ENCODE measurements at places on chromosomes 6 and 20.

GRCh38 chr6:164795056-164795815 lies 514.2 kb downstream of the C6orf118 start:
- ATAC-seq = no peak

DNA sequence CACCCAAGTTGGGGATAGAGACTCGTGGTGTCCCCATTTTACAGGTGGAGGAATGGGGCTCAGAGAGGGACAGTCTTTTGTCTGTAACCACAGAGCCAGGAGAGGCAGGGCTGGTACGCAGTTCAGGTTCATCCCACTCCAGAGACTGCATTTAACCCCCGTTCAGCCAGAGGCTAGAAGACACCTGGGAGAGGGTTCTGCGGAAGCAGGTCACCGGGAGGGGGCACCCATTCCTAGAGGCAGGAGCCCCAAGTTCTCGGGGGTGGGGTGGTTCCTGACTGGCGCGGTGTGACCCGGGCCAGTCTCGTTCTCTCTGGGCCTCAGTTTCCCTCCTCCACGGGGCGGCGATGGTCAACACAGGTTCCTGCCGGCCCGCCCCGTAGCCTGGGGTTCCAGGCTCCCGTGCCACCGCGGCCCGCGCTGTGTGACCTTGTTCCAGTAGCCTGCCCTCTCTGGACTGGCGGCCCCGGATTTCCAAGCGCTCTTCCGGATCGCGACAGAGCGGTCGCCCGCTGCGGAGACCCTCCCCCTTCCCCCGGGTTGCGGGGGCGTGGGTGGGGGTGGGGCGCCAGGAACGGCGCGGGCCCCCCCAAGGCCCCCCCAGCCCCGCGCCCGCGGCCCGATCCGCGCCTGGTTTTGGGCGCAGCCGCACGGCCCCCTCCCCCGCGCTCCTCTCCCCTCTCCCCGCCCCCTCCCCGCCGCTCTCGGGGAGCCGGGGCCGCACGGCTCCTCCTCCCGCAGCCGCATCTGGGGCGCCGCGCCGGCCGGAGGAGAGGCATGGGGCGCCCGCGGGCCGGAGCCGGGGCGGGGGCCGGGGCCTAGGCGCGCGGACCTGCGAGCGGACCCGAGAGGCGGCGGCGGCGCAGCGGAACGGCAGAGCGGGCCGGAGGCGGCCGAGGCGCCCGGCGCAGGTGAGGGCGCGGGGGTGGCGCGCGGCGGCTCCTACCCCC lies at the start of gene DLGAP4:
TSS of gene DLGAP4 (plus strand) at position 738 of the 950 bp plus-strand sequence. CDS start 125,379 bp downstream, outside the sequence.
- ATAC-seq = no peak

DNA sequence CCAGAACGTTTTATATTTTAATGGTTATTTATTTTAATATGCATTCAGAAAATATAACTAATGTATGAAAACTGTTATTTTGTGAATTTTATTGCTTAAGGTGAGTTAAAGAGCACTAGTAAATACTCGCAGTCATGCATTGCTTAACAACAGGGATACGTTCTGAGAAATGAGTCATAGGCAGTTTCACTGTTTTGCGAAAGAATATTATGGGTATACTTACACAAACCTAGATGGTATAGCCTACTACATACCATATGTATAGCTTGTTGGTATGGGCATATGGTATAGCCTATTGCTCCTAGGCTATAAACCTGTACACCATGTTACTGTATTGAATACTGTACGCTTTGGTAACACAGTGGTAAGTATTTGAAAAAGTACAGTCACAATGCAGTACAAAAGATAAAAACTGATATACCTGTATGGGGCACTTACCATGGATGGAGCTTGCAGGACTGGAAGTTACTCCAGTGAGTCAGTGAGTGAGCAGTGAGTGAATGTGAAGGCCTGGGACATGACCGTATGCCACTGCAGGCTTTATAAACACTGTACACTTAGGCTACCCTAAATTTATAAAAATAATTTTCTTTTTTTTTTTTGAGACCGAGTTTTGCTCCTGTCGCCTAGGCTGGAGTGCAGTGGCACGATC lies 38.5 kb downstream of the ARFGEF2 start:
- no peak for ATAC-seq

- ATAC-seq = no peak
Observed at GRCh38 chr6:150541576-150541975, 58.1 kb upstream of the PLEKHG1 start.

DNA sequence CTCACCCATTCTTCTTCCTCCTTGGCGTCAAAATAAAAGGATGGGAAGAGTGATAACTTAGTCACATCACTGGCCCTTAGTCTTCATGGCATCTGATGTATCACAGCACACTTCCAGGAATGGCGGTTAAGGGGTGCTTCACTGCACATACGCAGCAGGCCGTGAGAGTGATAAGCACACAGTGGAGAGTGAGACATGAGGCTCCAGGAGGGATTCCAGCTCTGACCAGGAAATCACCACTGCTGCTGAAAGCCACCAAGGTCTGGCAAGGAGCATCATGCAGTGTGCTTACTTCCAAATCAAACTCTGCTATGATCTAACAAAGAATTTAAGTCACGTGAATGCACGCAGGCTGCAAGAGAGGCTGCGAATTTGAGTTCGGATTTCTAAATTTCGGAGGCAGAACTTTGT lies 62.4 kb downstream of the ARID1B start:
- ATAC-seq = no peak

GRCh38 chr20:57069442-57069841 lies 197.0 kb downstream of the BMP7 start:
- ATAC-seq = no peak

- ATAC-seq = no peak
Observed at GRCh38 chr6:51793393-51793792, 294.0 kb downstream of the PKHD1 start.

GRCh38 chr6:170470734-170471133 lies 82.4 kb downstream of the PSMB1 start:
- ATAC-seq = no peak

DNA sequence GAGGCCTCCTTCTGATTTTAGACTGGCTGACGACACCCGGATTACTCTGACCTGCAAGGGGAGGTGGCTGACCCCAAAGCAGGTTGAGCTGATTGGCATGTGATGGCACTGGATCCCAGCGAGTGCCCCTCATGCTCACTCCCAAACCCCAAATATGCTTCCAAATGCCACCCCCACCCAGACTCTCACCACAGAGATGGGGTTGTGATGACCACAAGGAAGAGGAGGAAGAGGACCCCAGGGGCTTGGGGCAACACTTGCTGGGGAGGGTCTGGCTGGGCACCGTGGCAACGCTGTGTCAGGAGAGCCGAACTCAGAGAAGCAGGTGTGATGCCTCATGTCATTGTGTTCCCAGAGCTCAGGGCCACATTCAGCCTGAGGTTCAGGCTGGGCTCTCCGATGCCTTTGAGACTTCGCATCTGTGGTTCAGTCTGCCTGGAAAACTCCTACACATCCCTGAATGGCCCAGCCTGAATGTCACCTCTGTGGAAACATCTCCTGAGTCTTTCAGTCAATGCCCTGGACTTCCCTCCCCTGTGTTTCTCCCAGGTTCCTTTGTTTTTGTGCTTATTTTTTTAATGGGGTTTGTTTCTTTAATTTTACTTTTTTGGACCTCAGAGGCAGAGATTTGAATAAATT lies 169.1 kb upstream of the PMEPA1 start:
- ATAC-seq = no peak

- no peak for ATAC-seq
Observed at GRCh38 chr6:116761779-116762178, 3.7 kb downstream of the FAM162B start.

GRCh38 chr6:20148433-20148832 lies 63.8 kb downstream of the MBOAT1 start:
- no peak for ATAC-seq

- ATAC-seq = no peak
Observed at GRCh38 chr6:74167976-74168375, 472.0 kb downstream of the CD109 start.

All from stimulated activated memory B cell treated with anti-CD40 and anti-IgM and Interleukin-4, amounts not matched to agents 10 μg/mL and 1 μg/mL and 100 μg/mL, for 72 hours (primary cell).